ENCODE measurements at places on chromosomes 1 and 21.

GRCh38 chr1:167871331-167871730 is 42.6 kb downstream of the ADCY10 start:
- DNase-seq, result no peak

DNA sequence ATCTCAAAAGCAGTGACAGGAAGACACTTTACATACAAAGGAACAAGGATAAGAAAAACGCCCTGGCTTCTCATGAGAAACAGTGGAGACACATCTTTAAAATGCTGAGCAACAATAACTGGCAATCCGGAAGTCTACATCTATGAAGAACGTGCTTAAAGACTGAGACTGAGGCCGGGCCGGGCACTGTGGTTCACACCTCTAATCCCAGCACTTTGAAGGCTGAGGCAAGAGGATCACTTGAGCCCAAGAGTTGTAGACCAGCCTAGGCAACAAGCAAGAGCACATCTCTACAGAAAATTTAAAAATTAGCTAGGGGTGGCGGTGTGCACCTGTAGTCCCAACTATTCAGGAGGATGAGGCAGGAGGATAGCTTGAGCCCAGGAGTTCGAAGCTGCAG is 2.1 kb upstream of the KRTAP12-1 start:
- no peak for DNase-seq

- DNase-seq, result no peak
Observed at GRCh38 chr1:244730934-244731434, 78.1 kb downstream of the DESI2 start.

GRCh38 chr1:111980686-111981085 is 8.8 kb downstream of the KCND3 start:
- no peak for DNase-seq

DNA sequence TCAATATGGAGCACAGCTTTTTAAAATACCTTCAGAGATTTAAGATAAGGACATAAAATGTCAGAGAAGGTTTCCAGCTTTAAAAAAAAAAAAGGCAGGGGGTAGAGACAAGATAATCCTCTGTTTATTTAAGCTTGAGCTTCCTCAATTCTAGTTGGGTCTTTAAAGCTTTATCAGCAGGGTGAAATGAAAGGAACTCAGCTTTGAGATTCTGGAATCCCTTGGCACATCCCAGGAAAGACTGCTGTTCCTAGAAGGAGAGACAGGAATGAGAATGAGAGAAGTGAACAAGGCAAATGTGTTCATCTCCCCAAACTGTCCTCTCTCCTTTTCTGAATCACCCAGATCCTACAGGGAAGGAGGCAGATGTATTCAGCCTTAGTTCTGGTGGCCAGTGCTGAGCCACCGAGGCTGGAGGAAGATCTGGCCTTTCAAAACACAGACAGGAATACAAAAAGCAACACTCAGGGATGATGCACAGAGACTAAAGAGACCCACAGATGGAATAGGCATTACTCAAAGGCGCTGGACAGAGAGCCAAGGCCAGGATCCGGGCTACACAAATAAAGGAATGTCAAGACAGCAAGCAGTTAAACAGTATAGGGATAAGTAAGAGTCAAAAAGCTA is 385.8 kb upstream of the DUSP10 start:
- DNase-seq, result no peak

DNA sequence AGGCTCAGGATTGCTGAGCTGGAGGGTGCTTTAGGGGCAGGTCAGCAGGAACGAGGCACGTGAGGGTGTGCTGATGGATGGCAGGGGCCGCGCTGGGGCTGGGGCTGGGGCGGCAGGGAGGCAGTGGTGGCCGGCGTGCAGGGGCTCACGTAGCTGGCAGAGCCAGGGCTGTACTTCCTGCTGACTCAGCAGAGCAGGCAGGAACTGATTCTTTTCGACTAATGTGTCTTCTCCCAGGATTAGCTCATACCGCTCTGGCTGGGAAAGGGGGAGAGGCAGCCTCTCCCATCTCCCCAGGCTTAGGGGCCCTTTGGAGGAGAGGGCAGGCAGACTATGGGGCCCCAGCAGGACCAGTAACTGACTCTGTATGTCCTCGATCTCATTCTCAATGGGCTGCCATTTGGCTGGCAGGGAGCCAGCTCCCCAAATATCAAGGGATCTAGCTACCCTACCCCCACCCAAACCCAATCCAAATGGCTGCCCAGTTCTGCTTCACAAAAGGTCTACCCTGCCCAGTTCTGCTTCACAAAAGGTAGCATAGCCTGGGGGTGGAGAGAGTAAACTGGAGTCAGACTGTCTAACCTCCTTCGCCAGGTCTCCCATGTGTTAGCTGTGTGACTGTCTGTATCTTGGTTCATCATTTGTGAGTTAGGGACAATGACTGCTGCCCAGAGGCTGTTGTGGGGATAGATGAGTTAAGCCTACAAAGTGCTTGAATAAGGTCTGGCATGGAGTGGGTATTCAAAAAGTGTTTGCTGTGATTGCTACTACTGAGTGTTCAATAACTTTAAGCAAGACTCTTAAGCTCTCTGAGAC is 100.1 kb upstream of the SLC2A1 start:
- no peak for DNase-seq

- DNase-seq, result peak; percentile 32
Observed at GRCh38 chr1:64686828-64687724, 57.8 kb upstream of the RAVER2 start.

GRCh38 chr1:183277821-183278738 is 92.0 kb downstream of the LAMC2 start:
- no peak for DNase-seq

DNA sequence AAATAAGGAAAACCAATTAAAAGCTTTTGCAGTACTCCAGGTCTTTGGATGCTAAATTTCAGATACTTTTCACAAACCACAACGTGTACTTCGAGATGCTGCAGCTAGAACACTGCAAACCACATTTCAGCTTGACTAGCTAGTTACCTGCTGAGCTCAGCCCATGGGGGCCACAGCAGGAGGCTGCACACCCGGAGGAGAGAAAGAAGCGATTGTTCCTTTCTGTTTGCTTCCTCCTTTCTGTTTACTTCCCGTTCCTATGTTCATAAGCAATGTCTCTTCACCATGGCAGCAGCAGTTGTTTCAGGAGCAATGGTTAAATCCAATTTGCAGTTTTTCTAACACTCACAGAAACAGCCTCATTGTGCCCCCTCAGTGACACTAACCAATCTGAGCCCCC is 225.6 kb upstream of the FGGY start:
- peak; percentile 39 for DNase-seq

- no peak for DNase-seq
Observed at GRCh38 chr1:89104687-89105086, 21.2 kb downstream of the GBP2 start.

DNA sequence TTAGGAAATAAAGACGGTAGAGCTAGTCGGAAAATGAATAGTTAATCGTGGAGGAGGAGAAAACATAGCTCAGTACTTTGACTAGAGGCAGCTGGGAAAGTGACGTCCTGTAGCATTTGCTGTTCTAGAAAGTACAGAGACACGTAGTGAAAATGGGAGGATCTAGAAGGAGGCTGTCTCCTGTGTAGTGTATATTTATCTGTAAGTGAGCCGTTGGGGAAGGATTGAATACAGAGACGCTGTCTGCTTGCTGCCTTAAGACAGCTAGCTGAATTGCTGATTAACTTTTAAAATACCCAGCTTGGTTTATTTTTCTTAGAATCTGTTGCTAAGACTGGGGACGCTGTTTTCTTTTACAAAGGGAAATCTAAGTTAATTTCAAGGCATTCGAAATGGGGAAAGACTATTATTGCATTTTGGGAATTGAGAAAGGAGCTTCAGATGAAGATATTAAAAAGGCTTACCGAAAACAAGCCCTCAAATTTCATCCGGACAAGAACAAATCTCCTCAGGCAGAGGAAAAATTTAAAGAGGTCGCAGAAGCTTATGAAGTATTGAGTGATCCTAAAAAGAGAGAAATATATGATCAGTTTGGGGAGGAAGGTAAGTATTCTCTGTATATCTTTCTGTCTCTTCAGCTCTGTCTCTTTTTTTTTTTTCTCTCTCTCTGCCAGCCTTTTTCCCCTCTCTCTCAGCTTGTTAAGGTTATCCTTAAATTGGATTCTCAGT is at the start of gene DNAJB4:
Gene DNAJB4 (plus strand): TSS at position 221 of the 729 bp plus-strand sequence. CDS start 172 bp downstream, at position 393.
- peak; percentile 89 for DNase-seq

DNA sequence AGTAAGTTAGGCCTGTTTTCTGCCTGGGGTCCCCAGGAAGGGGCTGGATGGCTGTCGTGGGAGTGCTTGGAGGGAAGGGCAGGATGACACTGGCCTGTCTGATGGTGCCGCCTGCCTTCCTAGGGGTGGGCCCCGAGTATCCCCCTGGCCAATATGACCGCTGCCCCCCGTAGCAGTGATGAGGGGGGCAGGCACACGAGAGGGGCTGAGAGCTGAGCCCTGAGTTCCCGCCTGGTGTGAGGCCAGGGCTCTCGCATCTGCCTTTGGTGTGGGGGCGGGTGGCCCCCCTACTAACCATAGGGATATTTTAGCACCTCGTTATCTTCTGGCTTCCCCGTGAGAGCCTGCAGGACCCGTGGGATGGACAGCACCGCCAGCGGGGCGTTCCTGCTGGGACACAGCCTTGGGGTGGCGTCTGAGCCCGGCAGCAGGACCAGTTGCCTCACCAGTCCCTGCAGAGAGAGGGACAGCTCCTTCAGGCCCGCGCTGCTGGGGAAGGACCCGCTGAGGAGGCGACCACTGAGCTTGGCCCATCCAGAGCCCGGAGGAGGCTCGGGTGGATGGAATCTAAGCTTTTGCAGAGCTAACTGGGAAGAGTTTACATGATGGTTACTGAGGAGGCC is 10.4 kb downstream of the KRTAP10-1 start:
- DNase-seq, result no peak

- no peak for DNase-seq
Observed at GRCh38 chr1:1208713-1209433, 2.5 kb upstream of the TNFRSF18 start.

GRCh38 chr1:118751166-118751565 is 237.0 kb downstream of the TBX15 start:
- DNase-seq, result no peak

DNA sequence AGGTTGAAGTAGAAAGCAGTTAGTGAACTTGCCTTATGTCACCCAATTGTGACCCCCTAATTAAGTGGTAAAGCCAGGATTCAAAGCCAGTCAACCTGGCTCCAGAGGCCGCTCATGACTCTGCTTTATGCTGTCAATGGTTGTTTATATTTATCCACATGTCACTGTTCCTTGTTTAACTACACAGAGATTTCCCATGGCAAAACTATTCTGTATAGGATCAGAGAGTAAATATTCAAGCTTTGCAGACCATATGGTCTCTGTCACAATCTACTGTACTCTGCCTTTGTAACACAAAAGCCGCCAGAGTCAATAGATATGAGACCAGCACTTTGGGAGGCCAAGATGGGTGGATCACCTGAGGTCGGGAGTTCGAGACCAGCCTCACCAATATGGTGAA is 371.7 kb upstream of the PTBP2 start:
- no peak for DNase-seq

DNA sequence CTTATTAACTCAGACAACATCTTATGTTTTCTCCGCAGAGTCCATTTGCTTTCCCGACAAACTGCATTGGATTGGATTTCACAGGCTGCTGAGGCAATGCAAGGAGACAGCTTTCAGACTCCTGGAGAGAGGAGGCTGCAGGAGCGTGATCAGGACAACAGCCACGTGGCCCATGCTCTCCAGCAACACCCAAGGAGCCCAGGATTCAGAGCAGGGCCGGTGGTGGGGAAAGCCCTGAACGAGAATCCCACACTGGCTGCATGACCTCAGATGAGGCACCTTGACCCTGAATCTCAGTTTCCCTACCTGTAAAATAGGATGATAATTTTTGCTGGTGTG is 78.3 kb upstream of the NFASC start:
- DNase-seq, result no peak

- DNase-seq, result peak; percentile 38
Observed at GRCh38 chr1:93328809-93329760, 16.6 kb upstream of the DR1 start.

DNA sequence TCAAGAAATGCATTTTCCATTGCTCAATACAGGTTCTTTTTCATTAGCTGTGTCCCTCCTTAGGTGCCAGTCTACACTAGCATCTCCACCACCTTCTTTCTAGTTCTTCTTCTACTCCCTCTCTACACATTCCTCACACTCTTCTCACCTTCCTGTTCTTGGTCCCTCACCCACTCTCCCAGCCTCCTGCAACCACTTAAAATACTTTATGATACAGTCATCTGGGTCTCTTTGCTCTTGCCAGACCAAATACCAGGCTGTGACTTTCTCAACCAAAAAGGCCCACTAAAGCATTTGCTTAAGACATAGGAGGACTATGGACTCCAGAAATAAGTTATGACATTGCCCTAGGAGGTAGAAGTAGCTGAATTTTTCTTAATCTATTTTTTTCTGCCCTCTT is 35.1 kb downstream of the PIGM start:
- DNase-seq, result no peak

- no peak for DNase-seq
Observed at GRCh38 chr1:9792156-9793042, 31.4 kb downstream of the CLSTN1 start.

DNA sequence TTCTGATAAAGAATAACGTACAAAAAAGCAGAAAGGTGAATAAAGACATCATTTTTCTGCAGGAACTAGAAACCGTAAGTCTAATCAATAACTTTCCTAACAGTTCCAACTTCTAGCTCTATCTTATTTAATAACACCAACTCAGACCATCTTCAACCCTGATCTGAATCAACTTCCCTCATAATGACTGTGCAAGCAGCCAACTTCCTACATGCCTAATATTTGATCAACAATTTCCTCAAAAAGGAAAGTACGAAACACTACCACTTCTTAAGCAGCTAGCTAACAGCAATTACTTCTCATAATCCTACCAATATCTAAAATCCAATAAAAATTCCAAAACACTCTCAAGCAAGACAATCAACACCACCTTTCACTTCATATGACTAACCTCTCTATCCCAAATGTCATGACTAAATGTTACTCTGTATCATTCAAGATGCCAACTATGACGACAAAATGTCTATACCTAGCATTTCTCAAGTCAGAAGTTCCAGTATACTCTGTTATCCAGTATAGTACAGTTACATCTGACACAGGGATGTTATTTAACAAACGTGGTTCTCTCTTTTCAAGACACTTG is 1.7 kb downstream of the COP1 start:
- DNase-seq, result no peak

GRCh38 chr21:42555756-42556438 is 42.2 kb downstream of the SLC37A1 start:
- DNase-seq, result no peak

- no peak for DNase-seq
Observed at GRCh38 chr21:41370840-41371684, 9.2 kb downstream of the MX2 start.

- no peak for DNase-seq
Observed at GRCh38 chr1:180287988-180288705, 58.1 kb downstream of the LHX4 start.

All from colonic mucosa (tissue), 4 donors.